ENCODE measurements at places on chromosomes 5 and 9.

DNA sequence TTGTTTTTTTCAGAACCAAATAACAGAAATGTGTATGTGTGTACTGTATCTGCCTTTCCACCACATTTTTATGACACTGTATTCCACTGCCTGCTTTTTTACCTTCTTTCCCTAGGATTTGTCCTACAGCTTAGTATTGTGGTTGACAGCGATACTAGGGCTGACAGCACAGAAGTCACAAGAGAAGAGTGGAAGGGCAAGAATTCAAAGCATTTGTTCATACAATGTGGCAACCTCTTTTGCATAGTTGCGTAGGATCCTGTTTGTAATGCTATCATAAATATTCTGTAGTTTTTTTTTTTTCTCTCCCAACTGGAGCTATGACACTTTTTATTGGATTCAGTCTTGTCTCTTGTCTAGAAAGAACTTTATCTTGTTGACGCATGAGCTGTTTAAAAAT lies 5.6 kb upstream of the BNIP1 start:
- no peaks in the 10 kb centered on the region for H3K27me3 ChIP-seq
- H3K4me1 ChIP-seq, result no peaks in the 10 kb centered on the region
- peaks cover 30% of the 10 kb centered on the region for H3K36me3 ChIP-seq
- DNase-seq, result no peak

GRCh38 chr5:113692891-113693457 lies 179.5 kb downstream of the YTHDC2 start:
- no peaks in the 10 kb centered on the region for H3K36me3 ChIP-seq
- H3K4me1 ChIP-seq, result no peaks in the 10 kb centered on the region
- DNase-seq, result no peak
- H3K27me3 ChIP-seq, result no peaks in the 10 kb centered on the region
- no peak overlapping the region for H3K4me3 ChIP-seq

DNA sequence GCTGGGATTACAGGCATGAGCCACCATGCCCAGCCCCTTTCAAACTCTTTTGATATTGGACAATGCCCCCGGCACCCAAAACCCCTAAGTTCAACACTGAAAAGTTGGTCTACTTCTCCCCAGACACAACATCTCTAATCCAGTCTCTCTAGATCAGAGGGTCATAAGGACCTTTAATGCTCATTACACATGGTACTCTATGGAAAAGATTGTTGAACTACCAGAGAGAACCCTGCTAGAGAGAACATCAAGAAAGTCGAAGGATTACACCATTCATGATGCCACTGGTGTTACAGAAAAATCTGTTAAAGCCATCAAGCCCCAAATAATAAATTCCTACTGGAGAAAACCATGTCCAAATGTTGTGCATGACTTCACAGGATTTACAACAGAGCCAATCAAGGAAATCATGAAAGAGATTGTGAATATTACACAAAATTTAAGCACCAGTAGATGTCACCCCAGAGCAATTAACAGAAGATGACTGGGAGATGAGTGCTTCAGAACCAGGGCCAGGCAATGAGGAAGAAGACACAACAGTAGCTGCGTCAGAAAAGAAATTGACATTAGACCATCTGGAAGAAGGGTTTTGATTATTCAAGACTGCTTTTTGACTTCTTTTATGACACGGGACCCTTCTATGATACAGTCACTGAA lies 28.3 kb upstream of the NIPAL4 start:
- H3K27me3 ChIP-seq, result no peaks in the 10 kb centered on the region
- H3K27ac ChIP-seq, result no peak overlapping the region
- H3K36me3 ChIP-seq, result no peaks in the 10 kb centered on the region
- DNase-seq, result no peak

GRCh38 chr5:107853031-107853430 lies 182.3 kb upstream of the EFNA5 start:
- DNase-seq, result no peak
- no peaks in the 10 kb centered on the region for H3K4me1 ChIP-seq
- H3K4me3 ChIP-seq, result no peak overlapping the region
- H3K27ac ChIP-seq, result no peak overlapping the region

- no peaks in the 10 kb centered on the region for H3K36me3 ChIP-seq
- no peaks in the 10 kb centered on the region for H3K27me3 ChIP-seq
- H3K4me1 ChIP-seq, result no peaks in the 10 kb centered on the region
- H3K4me3 ChIP-seq, result no peak overlapping the region
These were observed 78.1 kb upstream of the MAMDC2 start for GRCh38 chr9:69965416-69966145.

DNA sequence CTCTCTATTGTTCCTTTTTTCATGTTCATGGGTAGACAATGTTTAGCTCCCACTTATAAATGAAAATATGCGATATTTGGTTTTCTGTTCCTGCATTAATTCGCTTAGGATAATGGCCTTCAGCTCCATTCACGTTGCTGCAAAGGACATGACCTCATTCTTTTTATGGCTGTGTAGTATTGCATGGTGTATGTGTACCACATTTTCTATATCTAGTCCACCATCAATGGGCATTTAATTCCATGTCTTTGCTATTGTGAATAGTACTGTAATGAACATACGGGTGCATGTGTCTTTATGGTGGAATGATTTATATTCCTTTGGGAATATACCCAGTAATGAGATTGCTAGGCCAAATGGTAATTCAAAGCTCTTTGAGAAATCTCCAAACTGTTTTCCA lies 392.0 kb downstream of the EFNA5 start:
- H3K27me3 ChIP-seq, result no peaks in the 10 kb centered on the region
- no peak for DNase-seq
- no peak overlapping the region for H3K4me3 ChIP-seq

DNA sequence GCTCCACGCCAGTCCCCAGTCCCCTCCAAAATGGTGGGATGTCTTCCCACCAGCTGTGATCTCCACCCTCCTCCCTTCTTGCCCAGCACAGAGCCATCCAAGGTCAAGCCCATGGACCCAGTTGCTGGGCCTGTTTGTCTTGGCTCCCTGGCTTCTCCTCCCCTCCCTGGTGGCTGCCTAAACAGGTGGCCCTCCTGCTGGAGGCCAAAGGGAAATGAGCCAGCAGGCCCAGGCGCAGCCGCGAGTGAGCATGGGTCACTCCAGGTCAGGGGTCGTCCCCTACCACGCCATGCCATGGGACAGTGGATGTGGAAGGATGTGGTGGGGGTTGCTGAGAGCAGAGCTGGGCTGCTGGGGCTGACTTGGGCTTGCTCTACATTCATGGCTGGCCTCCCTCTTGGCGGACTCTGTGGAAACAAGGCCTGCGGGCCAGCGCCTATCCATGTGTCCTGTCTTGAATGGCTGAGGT lies 33.6 kb downstream of the COL15A1 start:
- DNase-seq, result peak; percentile 65
- H3K27me3 ChIP-seq, result no peaks in the 10 kb centered on the region
- H3K4me3 ChIP-seq, result no peak overlapping the region

- H3K4me3 ChIP-seq, result no peak overlapping the region
- H3K27ac ChIP-seq, result no peak overlapping the region
- H3K36me3 ChIP-seq, result no peaks in the 10 kb centered on the region
- DNase-seq, result no peak
These were observed 65.6 kb upstream of the SEMA6A start for GRCh38 chr5:116640236-116640635.

- H3K27ac ChIP-seq, result peak overlapping the region; percentile 99
- peaks cover 14% of the 10 kb centered on the region for H3K4me1 ChIP-seq
- DNase-seq, result peak; percentile 92
- H3K4me3 ChIP-seq, result peak overlapping the region; percentile 95
- no peaks in the 10 kb centered on the region for H3K27me3 ChIP-seq
- H3K36me3 ChIP-seq, result no peaks in the 10 kb centered on the region
These were observed 439 bp downstream of the SSBP2 start for GRCh38 chr5:81750308-81751008.

GRCh38 chr5:11509793-11510192 lies 394.5 kb downstream of the CTNND2 start:
- no peaks in the 10 kb centered on the region for H3K36me3 ChIP-seq
- no peak for DNase-seq
- H3K4me1 ChIP-seq, result no peaks in the 10 kb centered on the region
- no peaks in the 10 kb centered on the region for H3K27me3 ChIP-seq

DNA sequence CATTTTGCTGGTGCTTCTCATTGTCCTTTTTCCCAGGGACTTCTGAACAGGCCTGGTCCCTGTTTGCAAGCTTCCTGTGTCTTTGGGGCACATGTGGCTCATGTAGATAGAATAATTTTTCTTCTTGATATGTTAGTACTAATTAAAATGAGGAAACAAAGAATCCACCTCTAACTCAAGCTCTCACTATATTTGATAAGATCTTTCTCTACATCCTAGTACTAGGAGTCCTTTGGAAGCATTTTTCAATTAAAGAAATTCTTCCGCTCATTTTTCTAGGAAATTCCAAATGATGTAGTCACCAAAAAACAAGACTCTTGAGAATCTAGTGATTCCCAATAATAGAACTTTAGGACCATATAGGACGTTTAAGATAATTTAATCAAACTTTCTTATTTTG lies 165.3 kb downstream of the SEC61B start:
- no peaks in the 10 kb centered on the region for H3K4me1 ChIP-seq
- H3K27me3 ChIP-seq, result no peaks in the 10 kb centered on the region
- no peak for DNase-seq
- H3K36me3 ChIP-seq, result no peaks in the 10 kb centered on the region

- H3K36me3 ChIP-seq, result no peaks in the 10 kb centered on the region
- peak; percentile 6 for DNase-seq
- H3K27ac ChIP-seq, result no peak overlapping the region
- H3K4me3 ChIP-seq, result no peak overlapping the region
- H3K27me3 ChIP-seq, result no peaks in the 10 kb centered on the region
- no peaks in the 10 kb centered on the region for H3K4me1 ChIP-seq
These were observed 6.7 kb upstream of the LCN1 start for GRCh38 chr9:135514342-135515082.

GRCh38 chr5:8844206-8844605 lies 701.7 kb downstream of the SEMA5A start:
- no peaks in the 10 kb centered on the region for H3K36me3 ChIP-seq
- no peak overlapping the region for H3K27ac ChIP-seq
- H3K4me3 ChIP-seq, result no peak overlapping the region
- no peak for DNase-seq
- no peaks in the 10 kb centered on the region for H3K27me3 ChIP-seq

DNA sequence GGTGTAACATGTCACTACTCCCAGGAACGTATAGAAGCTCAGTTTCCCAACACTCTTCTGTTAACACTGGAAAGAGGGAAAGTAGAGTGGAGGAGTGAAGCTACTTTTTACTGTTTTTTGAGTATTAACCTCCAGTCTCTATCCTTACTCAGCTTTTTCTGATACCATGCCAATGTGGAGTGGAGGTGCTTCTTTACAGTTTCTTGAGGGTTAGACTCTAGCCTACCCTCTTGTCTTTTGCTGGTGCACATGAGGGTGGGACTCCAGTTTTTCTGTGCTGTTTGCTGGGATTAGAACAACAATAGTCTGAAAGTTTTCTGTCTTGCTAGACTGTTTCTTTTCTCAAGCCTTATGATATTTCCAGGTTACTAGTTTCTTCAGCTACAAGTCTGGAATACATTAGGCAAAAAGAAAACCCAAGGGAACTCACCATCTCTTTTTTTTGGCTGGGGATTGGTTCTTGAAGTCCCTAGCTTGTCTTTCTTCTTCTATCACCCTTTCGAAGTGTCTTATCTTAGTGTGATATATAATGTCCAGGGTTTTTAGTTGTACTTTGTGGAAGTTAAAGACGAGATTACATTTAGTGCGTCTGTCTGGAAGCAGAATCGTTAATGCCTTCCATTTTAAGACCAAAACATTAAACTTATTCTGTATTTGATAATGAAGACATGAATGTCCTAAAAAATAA lies 35.9 kb downstream of the PRR16 start:
- no peak overlapping the region for H3K4me3 ChIP-seq
- no peaks in the 10 kb centered on the region for H3K36me3 ChIP-seq
- H3K4me1 ChIP-seq, result no peaks in the 10 kb centered on the region
- no peak for DNase-seq
- H3K27ac ChIP-seq, result no peak overlapping the region

GRCh38 chr5:135223404-135223803 lies 175.6 kb downstream of the MACROH2A1 start:
- H3K27me3 ChIP-seq, result no peaks in the 10 kb centered on the region
- DNase-seq, result no peak
- peaks cover 9% of the 10 kb centered on the region for H3K4me1 ChIP-seq
- no peak overlapping the region for H3K4me3 ChIP-seq
- H3K36me3 ChIP-seq, result no peaks in the 10 kb centered on the region

DNA sequence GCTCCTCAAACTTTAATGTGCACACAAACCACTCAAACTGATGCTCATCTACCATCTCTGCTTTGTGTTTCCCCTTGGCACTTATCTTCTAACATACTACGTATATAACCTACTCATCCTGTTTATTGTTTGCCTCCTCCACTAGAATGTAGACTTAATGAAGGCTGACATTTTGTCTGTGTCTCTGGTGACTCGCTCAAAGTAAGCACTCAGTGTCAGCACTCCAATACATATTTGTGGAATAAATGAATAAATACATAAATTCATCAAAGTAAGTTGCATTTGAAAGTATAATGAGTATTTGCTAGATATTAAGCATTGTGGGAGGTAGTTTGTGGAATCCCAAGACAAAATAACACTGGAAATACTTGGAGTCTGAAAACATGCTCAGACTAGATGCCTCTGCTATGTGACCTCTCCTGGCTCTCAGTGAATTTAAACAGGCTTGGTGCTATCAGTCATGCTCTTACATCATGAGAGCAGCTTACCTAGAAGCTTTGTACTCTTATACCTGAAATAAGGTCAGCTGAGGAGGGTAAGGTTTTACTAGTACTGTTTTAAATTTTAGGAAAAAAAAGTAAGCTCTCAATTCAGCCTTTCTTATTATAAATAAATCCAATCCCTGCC lies 37.0 kb upstream of the RANBP6 start:
- DNase-seq, result no peak
- no peak overlapping the region for H3K4me3 ChIP-seq
- no peaks in the 10 kb centered on the region for H3K36me3 ChIP-seq
- no peak overlapping the region for H3K27ac ChIP-seq
- H3K4me1 ChIP-seq, result peaks cover 2% of the 10 kb centered on the region

DNA sequence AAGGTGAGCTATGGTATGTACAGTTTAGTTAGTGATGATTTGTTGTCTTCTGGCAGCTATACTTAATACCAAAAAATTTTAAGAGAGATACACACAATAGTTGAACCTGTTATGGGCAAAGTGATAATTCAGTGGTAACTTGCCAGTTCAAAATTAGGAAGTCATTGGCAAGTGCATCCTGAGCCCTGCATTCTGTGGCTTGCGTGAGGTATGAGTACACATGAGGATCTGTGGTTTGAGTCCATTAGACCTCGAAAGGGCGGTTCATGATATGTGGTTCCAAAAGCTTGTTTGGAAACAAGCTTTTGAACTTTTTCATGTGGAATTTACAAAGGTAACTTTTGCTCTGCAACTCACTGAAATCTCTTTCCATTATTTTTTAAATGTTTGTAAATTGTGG lies 47.0 kb downstream of the GPR21 start:
- H3K4me1 ChIP-seq, result no peaks in the 10 kb centered on the region
- no peak overlapping the region for H3K27ac ChIP-seq
- no peak for DNase-seq
- peaks cover 44% of the 10 kb centered on the region for H3K36me3 ChIP-seq

DNA sequence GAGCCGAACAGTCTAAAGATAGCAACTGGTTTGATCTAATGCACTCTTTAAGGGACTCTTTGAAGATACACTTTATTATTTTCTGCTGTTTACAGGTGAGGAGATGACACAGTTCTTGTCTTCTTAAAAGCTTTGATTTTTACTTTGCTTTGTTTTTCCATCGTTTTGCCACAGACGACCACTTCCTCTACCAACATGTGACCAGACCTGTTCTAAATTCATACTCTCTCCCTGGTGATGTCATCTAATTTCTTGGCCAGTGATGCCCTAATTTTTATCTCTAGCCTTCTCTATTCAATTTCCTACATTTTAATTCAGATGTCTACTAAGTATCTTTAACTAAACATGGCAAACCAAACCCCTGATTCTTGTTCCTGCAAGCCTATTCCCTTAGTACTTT lies 583.4 kb upstream of the ITGA1 start:
- no peaks in the 10 kb centered on the region for H3K27me3 ChIP-seq
- no peaks in the 10 kb centered on the region for H3K36me3 ChIP-seq
- no peak overlapping the region for H3K4me3 ChIP-seq
- H3K27ac ChIP-seq, result no peak overlapping the region

Measured in upper lobe of left lung (tissue), 6 donors.